ENCODE measurements at places on chromosomes 12 and 14.
A peak's percentile ranks its signal among the peaks of the same experiment; 100 is the strongest.

GRCh38 chr14:77344377-77344996, 23.7 kb downstream of the GSTZ1 start:
- no peak for ATAC-seq

DNA sequence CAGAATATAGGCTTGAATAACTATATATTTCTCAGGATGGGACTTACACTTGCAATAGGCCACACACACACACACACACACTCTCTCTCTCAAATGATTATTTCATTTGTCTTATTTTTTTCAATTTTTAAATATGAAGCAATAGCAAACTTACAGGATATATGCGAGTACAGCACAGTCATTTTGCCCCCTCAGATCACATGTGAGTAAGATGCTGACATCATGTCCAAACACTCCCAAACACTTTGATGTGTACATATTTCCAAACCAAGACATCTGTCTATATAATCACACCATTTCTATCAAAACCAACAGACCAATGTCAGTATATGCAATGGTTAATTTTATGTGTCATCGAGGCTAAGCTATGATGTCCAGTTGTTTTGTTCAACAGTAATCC, 1535.9 kb upstream of the FLRT2 start:
- ATAC-seq, result no peak

GRCh38 chr12:69497308-69498026, 27.3 kb downstream of the FRS2 start:
- ATAC-seq, result peak; percentile 70

- ATAC-seq, result no peak
Measured at GRCh38 chr12:130420071-130420470, 82.4 kb downstream of the PIWIL1 start.

DNA sequence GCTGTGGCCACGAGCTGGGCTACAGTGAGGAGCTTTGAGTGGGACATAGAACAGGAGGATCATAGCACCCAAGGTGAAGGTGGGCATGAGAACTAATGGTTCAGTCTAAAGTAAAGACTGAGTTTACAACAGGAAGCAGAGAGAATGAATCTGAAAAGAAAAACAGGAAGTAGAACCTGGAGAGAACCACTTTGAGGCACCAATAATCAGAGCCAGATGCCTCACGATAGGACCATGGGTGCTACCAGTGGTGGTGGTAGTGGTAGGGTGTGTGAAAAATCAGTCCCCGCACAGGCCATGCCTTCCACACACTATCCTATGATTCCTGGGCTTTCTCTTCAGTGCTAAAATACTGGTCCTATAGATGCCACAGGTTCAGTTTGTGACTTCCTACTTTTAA, 293.6 kb downstream of the AKAP6 start:
- no peak for ATAC-seq

DNA sequence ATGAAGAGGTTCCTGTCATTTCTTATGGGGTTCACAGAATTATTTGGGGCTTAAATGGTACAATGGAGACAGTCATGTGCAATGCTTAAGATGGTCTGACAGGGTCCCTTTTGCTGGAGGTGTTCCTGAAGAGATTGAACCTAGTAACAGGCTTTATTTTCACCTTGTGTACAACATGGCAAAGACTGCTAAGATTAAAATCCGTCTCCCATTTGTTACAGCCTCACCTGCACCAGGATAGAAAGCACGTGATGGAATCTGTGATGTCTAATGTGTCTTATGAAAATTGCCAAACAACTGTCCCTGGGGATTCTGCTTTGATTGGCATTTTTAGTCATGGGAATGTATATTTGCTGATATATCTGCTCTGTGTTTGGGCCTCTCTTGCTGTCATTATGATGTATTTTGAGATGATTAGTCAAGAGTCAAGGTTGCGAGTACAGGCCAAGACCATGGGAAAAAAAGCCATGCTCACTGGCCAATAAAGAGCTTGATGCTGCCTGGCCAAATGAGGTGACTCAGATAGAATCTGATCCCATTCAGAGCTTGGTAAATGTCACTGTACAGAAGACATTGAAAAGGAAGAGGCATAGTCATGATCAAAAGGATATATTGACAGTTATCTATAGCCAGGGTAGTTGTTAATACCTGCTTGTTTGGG, 96.1 kb downstream of the FLRT2 start:
- no peak for ATAC-seq

- ATAC-seq, result no peak
Measured at GRCh38 chr12:69985656-69986055, 160.6 kb downstream of the MYRFL start.

DNA sequence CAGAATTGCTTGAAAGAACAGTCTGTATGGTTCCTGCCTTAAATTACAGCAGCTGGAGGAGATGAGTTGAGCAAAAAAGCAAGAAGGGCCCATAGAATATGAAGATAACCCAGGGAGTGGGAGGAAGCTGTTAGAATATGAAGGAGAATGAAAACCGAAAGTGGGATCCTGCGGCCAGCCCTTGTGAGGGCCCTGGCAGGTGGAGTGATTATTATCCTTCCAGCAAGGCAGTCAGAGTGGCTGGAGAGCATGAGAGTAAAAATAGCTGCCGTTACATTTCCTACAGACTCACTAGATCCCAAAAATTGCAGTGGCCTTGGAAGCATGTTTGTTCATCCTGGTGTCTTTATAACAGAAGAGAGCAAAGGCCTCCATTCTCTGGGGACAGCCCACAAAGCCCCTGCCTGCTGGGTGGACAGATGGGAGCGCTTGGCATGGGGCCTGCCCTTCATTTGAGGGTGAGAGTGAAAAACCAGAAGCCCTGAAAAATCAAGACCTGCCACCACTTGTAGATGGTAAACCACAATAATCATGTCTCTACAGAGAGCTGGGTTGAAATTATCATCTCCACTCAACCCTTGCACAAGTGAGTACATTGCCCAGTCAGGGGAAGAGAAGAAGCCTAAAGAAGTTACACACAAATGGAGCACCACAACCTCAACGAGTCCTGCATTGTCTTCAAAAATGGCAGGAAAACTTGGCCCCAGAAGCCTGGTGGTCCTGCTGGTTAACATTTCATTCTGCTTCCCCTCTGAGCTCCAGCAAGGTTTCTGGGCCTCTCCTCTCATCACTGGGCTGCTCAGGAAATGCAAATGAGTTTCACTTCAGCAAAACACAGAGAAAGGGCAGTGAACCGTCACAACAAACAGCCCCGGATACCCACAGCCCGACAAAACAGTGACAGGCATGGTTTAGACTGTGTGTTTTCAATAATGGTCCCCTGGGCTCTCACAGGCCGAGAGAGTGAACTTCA, 20.5 kb downstream of the ZDHHC22 start:
- ATAC-seq, result peak; percentile 66

DNA sequence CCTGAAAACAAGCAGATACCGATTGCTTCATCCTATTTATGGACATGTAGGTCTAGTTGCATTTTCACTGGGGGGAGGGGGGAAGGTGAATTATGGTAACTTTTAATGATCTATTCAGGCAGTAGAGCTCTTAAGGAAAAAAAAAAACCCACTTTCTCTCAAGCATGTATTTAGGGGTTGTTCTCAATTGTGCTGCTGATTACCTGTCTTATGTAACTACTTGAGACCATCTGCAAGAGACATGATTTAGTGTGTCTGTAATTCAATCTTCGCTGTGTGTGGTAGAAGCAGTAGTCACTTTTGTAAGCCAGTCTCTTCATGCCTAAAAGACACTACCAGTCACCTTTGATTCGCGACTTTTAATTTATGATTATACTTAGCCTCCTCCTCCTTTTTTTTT, 8.9 kb downstream of the CALM1 start:
- no peak for ATAC-seq

- ATAC-seq, result no peak
Measured at GRCh38 chr14:56759633-56760032, 50.6 kb downstream of the OTX2 start.

- ATAC-seq, result no peak
Measured at GRCh38 chr12:113368331-113368730, 9.9 kb downstream of the PLBD2 start.

GRCh38 chr12:52581481-52581880, 7.8 kb upstream of the KRT74 start:
- ATAC-seq, result no peak

- no peak for ATAC-seq
Measured at GRCh38 chr14:93337143-93337753, 4.4 kb upstream of the BTBD7 start.

GRCh38 chr14:75411214-75411540, 16.6 kb upstream of the JDP2 start:
- ATAC-seq, result no peak

DNA sequence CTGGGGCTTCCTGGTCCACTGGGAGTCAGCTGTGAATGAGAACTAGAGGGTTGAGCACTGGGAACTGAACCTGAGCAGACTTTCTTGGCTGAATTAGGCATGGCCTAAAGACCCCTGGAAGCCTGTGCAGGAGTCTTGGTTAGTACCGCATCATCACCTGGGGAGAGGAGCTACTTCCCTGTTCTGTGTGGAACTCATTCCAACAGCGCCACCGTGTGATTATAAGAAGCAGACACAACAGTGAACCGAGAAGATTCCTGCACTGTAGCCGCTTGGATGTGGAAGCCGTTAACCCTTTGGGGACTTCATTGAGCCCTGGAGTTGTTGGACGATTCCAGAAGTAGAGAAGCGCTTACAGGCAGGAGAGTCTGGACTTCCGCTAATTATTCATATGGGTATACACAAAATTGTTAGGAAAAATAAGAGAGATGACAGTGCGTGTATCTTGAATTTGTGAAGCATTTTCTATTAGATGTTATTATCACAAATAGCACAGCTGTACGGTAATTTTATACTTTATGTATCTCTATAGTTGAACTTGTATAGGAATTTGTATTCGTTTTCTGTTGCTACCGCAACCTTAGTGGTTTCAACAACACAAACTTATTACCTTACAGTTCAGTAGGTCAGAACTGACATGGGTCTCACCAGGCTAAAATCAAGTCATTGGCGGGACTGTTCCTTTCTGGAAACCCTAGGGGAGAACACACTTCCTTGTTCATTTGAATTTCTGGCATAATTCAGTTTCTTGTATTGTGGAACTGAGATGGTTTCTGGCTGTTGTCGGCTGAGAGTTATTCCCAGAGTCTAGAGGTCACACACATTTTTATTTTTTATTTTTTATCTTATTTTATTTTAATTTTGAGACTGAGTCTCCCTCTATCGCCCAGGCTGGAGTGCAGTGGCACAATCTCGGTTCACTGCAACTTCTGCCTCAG, 100.7 kb downstream of the C2CD5 start:
- peak; percentile 98 for ATAC-seq

DNA sequence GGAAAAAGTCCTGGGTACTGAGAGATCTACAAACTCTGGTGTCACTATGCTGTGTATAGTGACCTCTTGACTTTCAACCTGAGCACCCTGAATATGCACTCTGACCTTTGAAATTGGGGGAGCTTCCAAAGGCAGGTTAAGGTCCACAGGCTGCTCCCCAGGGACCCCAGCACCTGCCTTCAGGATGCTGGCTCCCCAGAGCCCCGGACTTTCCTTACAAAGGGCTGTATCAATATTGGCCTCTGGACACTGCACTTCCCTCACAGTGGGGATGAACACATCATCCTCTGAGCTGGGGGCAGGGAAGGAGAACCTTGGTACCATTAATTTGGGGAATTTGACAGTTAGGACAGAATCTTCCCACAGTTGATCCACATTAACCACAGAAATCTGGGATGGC, 14.3 kb downstream of the PLD4 start:
- ATAC-seq, result no peak

GRCh38 chr12:89863968-89864367, 155.3 kb upstream of the ATP2B1 start:
- ATAC-seq, result peak; percentile 16

Measured in activated CD4-positive, CD25-positive, alpha-beta regulatory T cell treated with anti-CD3 and anti-CD28 coated beads, Interleukin-2, amount 50 U/mL, for 24 hours (primary cell).